NCI-H526 (cell line): ENCODE measurements at places on chromosomes 11 and 22.
A peak's percentile ranks its signal among the peaks of the same experiment; 100 is the strongest.

GRCh38 chr11:77075425-77075905 is 8.7 kb downstream of the CAPN5 start:
- peak; percentile 31 for DNase-seq

DNA sequence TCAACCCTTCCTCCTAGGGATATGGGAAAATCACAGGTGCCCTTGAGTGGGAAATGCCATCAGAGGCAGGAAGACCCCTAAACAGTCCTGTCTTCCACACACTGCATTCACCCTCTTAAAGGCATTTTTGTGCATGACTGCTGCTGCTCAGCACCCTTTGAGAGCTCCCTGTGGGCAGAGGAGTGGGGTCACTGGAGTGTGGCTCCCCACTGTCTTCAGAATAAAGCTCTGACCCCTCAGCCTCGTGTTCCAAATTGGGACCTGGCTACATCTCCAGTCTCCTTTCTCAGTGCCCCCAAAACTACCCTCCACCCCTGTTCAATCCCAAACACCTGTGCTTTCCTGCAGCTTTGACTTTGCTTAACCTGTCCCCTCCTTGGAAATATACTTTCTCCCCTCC is 46.6 kb downstream of the CHRDL2 start:
- DNase-seq = no peak

- DNase-seq = no peak
These were observed 42.8 kb downstream of the ALX4 start for GRCh38 chr11:44267006-44267749.

- no peak for DNase-seq
These were observed 752.7 kb downstream of the METTL15 start for GRCh38 chr11:28860893-28861292.

DNA sequence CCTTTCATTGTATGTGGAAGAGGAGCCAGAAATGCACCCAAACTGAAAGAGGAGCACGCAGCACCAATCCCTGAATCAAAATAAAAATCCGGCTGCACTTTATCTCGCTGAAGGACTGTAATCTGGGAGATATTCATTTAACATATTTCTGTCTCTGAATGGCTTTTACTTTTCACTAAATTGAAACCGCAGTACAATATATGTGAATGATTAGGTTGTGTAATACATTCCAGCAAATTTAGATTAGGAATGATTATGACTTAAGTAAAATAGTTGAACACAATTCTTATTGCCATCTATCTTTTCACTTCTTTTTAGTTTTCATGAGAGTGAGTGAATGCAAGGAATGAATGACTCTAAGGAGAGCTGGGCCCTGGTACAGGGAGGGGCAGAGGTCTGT is 232.1 kb downstream of the ST3GAL4 start:
- no peak for DNase-seq

- no peak for DNase-seq
These were observed 69.1 kb downstream of the ST3GAL4 start for GRCh38 chr11:126424471-126425039.

GRCh38 chr11:14112721-14113120 is 150.2 kb downstream of the SPON1 start:
- no peak for DNase-seq

DNA sequence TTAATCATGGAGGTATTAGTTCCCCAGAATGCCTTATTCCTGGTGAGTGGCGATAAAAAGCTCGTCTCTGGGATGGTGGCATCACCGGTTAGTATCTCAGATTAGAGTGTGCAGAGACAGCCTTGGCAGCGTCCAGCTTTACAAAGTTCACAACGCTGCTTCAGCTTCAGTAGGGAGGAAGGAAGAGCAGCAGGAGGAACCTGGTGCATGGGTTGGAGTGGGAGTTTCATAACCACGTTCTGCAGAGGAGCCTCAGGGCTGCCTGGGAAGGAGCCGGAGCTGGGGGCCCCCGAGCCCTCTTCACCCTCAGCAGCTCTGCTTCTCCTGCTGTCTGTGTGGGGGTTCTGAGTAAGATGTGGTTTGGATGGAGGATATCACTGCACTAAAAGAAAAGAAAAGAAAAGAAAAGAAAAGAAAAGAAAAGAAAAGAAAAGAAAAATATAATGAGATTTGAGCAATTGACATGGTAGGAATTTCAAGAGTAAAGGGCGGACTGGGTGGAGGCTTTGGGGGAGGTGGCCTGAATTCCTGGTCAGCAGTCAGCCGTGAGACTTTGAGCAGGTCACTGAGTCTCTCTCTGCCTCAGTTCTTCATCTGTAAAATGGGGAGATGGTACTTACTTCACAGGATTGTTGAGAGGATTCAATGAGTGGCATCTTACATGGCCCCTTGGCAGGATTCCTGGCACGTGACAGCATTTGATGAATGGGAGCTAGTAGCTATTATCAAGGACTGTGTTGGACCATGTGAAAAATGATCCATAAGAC is 6.5 kb downstream of the ASPHD2 start:
- no peak for DNase-seq

- DNase-seq = no peak
These were observed 268.4 kb downstream of the FAM76B start for GRCh38 chr11:95521133-95521542.

DNA sequence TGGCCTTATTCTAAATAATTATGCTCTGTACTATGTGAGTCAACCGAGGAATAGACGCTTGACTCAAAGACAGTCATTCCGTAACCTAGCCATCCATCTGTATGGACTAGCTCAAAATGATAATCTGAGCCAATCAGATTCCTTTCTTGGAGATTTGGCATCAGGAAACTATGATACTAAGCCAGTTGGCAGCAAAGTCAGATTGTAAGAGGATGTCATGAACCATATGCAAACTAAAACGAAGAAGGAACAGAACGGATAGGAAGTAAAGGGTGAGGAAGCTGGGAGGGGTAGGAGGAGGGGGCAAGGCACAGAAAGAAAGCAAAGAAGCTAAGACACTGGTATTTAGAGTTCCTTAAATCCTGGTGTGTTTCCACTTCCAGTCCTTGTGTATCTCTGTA is 10.7 kb upstream of the SESN3 start:
- no peak for DNase-seq

DNA sequence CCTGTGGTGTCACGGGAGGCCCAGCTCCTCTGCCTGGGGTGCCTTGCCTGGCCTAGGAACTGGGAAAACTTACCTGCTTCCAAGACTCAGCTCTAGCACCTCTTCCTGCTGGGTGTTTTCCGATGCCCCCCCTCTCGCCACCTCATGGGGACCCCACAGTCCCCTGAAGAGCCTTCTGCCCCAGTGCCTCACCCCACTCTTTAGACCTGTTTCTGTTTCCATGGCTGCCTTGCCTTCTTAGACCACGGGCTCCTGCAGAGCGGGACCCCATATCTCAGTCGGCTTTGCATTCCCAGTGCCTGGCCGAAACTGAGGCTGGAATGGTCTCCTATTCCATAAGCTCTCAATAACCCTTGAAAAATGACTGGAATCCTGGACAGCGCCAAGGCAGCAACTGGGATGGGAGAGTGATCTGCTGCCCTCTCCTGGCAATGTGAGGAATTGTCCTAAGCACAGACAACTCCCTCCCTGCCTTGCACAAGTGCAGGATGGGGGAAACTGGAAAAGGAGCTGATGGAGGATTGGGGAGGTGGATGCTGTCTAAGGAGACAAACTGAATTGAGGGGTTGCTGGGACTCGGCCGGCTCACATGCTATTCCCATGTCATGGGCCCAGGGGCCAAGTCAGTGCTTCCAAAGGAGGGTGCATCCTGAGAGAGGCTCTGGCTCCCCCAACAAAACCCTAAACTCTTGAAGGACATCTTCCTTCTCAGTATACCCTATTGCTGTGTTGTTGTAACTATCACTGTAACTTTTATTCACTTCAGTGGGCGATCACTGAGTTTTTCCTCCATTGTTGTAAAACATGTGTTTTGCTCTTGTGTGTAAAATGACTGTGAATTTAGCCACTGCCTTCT is 26.6 kb upstream of the IL17RA start:
- DNase-seq = peak; percentile 58

- no peak for DNase-seq
These were observed 37.4 kb upstream of the CD82 start for GRCh38 chr11:44528103-44528502.

- no peak for DNase-seq
These were observed 7.9 kb downstream of the HSD17B12 start for GRCh38 chr11:43688394-43688793.

GRCh38 chr22:49404576-49405241 is 423.0 kb downstream of the BRD1 start:
- DNase-seq = no peak

GRCh38 chr11:81495699-81496292 is 1237.9 kb downstream of the FAM181B start:
- DNase-seq = peak; percentile 47

DNA sequence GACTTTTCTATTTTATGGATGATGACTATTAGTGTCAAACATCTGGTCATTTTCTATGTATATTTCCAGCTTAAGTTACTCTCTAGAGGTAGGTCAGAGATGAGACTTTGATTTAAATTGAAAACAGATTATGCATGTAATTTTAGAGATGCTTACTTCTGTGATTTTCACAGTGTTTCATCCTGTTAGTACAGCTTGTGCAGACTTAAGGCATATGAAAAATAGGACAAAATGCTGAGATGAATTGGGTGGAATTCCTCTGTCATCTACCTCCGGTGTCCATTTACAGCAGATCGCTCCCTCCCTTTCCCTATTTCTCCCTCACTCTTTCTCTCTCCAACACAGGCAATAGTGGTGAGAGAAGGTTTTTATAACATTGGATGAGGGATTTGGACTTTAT is 14.1 kb downstream of the JAM3 start:
- DNase-seq = no peak
